Anterior cingulate cortex (tissue), 58 donors: ENCODE measurements at places on chromosomes 1 and 21.
A peak's percentile ranks its signal among the peaks of the same experiment; 100 is the strongest.

- DNase-seq = no peak
These were observed 54.0 kb downstream of the TNR start for GRCh38 chr1:175689396-175689795.

GRCh38 chr1:23273450-23274133, 56.3 kb upstream of the HTR1D start:
- DNase-seq = no peak

DNA sequence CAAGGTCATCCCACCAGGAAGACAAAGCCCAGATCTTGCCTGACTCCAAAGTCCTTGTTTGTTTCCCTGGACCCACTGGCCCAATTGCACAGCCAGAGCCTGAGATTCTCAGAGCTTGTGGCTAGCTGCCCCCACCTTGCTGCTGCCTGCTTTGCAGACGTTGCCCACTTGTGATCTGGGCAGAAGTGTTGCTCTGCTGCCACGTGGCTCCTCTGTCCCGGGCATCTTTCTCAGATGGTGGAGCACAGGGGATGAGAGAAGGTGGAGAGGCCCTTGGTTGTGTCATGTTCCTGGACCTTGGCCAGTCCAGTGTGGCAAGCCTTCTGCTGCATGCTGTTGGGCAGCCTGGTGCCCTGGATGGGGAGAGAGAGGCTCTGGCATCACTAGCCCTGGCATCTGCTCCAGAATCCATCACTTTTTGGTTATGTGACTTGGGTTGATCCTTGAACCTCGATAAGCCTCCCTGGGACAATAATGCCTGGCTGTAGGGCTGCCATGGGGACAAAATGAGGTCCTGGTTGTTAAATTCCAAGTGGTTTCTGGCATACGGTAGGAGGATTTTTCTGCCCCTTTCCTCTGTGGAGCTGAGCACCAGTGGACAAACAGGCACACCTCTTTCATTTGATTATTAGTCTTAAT, 1.5 kb upstream of the NR0B2 start:
- no peak for DNase-seq

DNA sequence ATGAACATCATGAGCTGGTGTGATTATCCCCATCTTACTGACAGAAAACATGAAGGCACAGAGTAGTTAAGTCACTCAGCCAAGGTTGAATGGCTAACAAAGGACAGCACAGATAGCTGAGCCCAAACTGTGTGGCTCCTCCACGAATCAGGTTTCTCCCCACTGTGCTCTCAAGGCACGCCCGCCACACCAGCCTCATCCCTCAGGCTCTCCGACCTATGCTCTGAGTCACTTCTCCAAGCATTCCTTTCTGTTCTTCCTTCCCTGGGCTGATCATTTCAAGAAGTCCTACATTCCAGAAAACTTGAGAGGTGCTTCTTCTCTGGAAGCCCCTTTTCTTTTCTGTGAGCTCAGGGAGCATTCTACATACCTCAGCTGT, 25.3 kb upstream of the SDC3 start:
- DNase-seq = no peak

DNA sequence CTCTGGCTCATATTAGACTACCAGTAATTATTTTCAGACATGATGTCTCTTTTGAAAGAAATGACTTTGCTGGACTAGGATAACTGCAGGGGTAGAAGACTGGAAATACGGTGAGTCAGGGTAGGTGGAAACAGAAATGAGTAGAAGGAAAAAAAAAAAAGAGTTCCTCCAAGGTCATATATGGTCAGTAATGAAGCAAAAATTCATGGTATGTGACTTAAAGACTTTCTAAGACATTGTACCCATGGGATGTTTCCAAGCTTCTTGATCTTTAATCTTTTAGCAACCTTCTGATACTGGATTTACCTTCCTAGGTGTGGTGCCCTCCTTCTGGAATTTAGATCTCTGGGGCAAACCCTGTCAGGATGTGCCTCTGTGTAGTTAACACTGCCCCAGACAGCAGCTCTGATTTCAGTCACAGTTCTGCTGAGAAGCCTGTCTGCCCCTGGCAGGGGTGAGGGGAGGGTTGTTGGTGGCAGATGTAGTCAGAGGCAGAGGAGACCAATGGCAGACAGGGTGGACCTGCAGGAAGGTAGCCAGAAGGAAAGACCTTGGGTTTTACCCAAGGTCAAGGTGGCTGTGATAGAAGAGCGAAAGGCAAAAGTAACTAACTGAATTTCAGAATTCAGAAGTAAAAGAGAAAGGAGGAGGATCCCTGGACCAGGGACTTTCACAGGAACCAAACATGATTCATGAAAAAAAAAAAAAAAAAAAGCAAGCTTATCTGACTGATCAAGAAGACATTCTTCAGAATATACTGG, 44.1 kb upstream of the BCL10 start:
- no peak for DNase-seq

GRCh38 chr1:238673561-238673960, 712.8 kb upstream of the CHRM3 start:
- DNase-seq = no peak

DNA sequence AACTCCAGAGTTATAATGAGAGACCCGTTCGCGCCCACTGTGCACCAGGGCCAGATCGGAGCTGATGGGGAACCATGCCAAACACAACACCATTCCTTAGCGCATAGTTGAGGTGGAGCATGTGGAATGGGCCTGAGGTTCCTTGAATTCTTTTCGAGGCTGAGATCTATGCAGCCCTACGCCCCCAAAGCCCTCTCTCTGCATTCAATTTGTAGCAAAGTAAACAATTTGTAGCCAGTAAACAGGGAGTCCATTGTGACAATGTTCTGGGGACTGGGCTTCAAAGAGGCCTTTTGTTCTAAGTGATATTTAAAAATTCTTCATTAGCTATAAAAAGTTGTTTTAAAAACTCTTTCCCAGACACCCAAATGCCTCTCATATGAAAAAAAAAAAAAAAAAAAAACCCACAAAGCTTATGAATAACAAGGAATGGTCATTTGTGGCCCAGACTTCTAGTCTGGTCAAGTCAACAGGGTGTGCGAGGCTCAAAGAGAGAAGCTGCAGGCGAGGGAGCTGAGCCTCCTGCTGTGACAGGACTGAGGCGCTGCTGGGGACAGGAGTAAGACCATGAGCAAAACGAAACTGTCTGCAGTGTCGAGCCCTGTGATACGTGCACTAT, 30.6 kb upstream of the KCNE2 start:
- DNase-seq = no peak

GRCh38 chr1:35555601-35556477, 1.4 kb downstream of the KIAA0319L start:
- DNase-seq = no peak

GRCh38 chr1:24221246-24221645, 34.2 kb upstream of the IFNLR1 start:
- DNase-seq = no peak

DNA sequence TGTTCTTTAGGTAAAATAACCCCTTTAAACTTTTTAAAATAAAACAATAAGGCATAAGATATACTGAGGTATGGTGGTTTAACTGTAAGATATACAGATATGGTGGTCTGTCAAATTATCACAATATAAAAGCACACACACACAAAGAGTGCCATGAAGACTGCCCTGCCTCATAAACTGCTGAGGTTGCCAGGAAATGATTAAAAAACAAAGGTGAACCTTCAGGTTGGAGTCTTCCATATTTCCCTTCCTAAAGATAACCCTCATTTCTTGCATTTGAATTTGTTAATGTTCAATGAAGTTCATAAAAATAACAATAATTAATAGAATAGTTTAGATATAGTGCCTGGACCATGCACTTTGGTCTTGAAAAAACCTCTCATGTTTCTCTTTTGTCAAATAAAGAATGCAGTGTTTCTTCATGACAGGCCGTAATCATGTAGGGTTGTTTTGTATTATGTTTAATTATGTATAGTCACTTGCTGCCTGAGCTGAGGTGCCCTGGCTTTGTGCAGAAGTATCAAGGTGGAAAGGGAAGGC, 123.6 kb upstream of the B3GALT2 start:
- no peak for DNase-seq

DNA sequence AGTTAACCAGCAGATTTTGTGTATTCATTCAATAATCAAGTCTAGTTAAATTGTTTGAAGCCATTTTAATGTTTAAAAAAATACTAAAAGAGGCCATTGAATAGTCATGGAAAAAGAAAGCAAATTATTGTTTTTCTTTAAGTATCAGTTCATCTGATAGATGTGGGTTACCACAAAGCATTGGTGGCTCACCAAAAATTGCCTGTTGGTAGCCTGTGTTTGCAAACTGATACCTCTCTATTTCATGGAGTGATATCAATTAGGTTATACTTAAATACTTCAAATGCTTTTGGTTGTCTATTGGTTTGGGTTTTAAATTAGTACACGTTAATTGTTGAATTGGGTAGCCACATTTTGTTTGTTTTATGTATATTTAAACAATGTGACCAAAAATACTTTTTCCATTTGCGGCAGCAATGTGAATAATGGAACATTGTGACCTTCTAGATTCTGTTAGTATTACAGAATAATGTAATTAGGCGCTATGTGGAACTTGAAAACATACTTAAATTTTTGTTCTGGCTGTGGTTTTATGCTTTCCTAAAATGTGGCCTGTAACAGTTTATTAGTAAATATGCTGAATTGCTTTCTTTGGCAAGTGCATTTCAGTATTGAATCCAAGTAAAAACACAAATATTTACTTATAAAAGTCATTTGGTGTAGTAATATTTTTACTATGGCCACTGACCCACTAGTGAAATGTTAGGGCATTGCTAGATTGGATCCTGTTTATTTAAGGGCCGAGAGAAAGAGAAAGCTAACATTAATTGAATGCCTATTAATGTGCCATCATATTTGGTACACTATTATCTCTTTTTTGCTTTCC, 37.1 kb upstream of the NBL1 start:
- no peak for DNase-seq

DNA sequence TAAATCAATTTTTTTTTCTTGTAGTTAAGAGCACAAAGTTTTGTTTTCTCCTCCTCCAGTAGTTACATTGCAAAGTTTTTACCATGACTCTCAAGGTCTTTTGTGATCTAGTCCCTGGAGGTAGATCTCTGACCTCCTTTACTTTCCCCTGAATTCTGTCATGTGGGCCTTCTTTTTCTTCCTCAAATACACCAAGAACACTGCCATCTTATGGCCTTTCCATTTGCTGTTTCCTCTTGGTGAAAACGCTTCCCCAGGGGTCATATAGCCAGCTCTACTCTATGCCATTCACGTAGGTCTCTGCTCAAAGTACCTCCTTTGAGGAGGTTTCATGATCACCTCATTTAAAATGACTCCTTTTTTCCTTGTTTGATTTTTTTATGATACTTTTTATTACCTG, 2.7 kb downstream of the DDX20 start:
- no peak for DNase-seq

- no peak for DNase-seq
These were observed 59.6 kb downstream of the ABL2 start for GRCh38 chr1:179169616-179170467.

DNA sequence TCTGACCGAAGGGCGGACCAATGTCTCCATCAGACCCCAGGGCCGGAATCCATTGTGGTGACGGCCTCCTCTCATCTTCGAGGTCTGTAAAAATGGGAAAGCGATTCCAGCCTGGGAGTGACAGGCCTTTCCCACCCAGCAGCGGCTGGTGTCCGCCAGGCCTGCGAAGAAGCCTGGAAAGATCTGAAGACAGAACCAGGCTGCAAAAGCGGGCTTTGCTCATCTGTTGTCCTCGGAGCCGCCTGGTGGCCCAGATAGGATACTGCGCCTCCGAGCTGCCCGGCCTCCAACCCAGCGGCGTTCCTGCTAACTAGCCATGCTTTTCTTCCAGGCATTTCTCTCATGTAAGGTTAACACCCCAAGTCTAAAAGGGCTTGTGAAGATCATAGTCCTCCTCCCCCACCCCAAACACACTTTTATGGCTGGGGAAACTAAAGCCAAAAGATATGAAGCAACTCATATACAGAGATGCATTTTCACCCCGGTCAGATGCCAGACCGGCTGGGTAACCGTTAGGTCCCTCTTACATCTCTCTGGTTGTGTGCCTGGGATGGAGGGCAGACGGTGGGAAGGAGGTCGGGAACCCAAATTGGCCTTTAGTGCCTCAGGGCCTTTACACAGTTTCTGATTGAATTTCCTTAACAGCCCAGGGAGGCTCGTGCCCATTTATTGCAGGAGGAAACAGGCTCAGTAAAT, 1.9 kb upstream of the DHRS3 start:
- peak; percentile 82 for DNase-seq

GRCh38 chr1:154582885-154583284, 15.3 kb downstream of the CHRNB2 start:
- no peak for DNase-seq
